ENCODE measurements at places on chromosomes 7 and 10.
A peak's percentile ranks its signal among the peaks of the same experiment; 100 is the strongest.

DNA sequence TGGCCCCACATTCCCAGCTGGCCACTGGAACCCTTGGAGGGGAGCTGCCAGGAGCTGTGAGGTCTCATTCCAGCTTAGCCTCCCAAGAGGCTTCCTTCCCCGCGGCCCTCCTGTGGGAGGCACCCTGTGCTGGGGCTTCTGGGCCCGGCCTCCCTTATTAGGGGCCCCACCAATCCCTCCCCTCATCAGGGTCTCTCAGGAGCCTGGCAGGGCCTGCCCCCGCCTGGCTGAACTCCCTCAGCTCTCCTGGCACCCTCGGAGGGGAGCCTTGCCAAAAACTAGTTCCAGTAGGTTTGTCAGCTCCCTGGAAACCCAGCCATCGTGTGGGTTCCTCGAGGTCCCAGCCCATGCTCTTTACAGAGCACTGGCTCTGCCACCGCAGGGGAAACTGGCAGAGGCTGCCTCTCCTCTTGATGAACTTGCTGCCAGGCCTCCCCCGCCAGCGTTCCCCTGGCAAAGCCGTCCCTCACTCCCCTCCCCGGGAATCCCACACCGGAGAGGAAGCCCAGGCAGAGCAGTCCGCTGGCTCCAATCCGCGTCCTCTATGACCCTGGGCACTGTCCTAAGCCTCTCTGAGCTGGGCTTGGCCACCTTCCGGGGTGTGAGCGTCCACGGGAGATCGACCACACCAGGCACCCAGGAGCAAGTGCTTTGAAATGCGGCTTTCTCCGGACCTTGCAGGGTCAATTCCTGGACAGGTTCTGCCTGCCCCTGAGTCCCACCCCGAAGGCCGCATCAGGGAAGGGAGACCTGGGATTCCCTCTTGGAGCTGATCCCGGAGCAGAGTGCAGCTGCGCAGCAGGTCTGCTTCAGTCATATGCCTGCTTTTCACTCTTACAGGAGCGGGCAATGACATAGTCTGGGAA is 139.8 kb downstream of the ARHGAP22 start:
- DNase-seq, result no peak

GRCh38 chr10:99709480-99710229 is 22.3 kb downstream of the COX15 start:
- no peak for DNase-seq

DNA sequence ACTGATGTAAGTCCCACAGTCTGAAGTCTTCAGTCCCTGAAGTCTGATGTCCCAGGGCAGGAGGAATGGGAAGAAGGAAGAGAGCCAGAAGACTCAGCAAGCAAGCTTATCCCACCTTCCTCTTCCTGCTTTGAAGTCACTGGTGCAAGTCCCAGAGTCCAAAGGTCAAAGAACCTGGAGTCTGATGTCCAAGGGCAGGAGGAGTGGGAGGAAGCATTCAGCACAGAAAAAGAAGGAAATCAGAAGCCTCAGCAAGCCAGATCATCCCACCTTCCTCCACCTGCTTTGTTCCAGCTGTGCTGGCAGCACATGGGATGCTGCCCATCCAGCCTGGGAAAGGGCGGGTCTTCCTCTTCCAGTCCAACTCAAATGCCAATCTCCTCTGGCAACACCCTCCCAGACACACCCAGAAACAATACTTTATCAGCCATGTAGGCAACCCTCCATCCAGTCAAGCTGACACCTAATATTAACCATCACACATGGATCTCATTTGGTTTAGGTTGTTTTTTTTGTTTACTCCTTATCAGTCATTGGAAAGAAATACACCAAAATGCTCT is 50.9 kb downstream of the ADAM12 start:
- no peak for DNase-seq

- DNase-seq, result no peak
Observed at GRCh38 chr7:4102231-4102841, 579.8 kb upstream of the FOXK1 start.

GRCh38 chr7:12721286-12721830 is 33.9 kb downstream of the ARL4A start:
- DNase-seq, result no peak

DNA sequence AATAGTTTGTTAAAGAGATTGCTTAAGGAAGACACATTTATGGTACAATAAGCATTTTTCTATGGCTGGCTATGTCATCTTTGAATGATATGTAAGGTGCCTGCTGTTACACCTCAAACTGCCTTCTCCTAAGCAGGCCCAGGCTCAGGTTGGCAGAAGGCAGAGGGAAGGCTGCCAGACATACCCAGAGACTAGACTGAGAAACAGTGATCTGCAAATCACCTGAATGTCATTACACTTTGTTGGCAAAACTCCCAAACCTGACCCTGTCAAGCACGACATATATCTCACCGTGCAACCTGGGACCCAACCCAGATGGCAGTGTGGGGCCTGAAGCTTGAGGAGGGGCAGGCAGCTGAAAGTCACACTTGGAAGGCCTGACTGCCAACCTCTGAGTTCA is 136.6 kb upstream of the TARP start:
- no peak for DNase-seq

DNA sequence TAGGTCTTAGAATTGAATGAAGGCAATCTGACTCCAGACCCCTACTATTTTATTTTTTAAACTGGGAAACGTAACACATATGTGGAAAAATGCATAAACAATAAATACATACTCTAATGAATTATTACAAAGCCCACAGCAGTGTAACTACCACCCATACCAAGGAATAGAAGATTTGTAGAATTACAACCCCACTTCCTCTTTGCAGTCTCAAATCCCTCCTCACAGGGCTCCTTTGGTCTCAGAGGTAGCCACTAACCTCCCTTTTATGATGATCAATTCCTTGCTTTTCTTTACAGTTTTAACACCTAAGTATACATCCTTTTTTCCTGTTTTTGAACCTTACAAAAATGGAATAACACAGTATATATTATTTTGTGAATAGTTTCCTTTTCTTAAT is 6.7 kb upstream of the CCDC126 start:
- DNase-seq, result no peak

- DNase-seq, result no peak
Observed at GRCh38 chr10:31952066-31952465, 23.4 kb upstream of the ARHGAP12 start.

DNA sequence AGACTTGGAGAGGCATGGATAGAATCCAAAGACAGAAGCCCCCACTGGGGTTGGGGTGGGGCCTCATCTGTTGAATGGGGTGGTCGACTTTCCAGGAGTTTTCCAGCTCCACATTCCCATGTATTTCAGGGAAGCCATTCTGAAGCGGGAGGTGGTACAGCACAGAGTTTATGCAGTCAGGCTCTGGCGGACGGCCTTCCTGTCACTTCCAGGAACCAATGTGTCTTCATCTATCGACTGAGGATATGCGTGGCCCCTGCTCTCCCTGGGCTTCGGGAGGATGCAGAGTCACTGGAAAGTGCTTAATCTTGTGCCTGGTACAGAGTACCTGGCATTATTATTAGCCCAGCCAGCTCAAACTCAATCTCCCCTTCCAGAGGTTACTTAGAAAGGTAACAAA is 26.3 kb downstream of the DOCK1 start:
- no peak for DNase-seq

- no peak for DNase-seq
Observed at GRCh38 chr10:126661356-126661755, 9.1 kb downstream of the C10orf90 start.

- DNase-seq, result no peak
Observed at GRCh38 chr10:118904286-118904685, 125.2 kb upstream of the NANOS1 start.

GRCh38 chr10:102678842-102679289 is 34.6 kb downstream of the TRIM8 start:
- peak; percentile 54 for DNase-seq

GRCh38 chr10:101559596-101560297 is 28.3 kb downstream of the POLL start:
- no peak for DNase-seq

- DNase-seq, result no peak
Observed at GRCh38 chr7:157622000-157622399, 285.2 kb downstream of the DNAJB6 start.

DNA sequence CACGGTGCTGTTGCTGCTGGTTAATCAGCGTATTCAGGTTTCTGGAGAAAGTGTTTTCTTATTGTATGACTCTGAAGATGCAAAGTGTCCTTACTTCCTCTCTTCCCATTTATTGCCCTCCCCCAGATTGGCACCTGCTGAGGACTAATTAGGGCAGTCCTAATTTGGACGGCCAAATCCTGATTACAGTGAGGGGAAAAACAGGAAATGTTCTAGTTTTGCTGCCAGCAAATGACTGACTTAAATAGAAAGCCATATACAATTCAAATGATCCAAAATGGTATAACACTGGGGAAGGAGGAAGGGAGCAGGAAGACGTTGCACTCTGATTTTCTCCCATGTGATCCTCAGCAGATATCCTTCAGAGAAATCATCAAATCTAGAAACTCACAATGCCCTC is 222.4 kb upstream of the LRGUK start:
- no peak for DNase-seq

- DNase-seq, result no peak
Observed at GRCh38 chr10:104322416-104322782, 15.9 kb downstream of the ITPRIP start.

DNA sequence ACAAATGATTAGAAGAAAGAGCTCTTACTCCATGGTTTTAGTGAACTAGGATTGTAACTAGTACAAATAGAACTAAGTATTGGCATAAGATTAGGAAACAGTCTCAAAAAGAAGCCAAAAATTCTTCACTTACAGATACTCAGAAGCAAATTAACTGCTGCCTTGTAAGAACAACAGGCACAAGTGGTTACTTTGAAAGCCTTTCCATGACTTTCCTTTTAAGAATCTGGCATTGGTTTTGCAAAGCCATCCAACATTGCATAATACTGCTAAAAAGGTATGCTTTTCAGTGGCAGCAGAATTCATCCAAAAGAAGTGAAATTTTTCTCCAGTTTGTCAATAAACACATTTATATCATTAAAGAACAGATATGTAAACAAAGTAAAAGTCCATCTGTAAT is 126.8 kb upstream of the ODAD2 start:
- DNase-seq, result no peak
